ENCODE measurements at places on chromosomes 12 and 14.

GRCh38 chr12:3632256-3632655, 120.7 kb downstream of the CRACR2A start:
- no peak for DNase-seq

GRCh38 chr14:75876530-75876929, 105.3 kb downstream of the TGFB3 start:
- DNase-seq: no peak

GRCh38 chr14:43056106-43056505, 1449.4 kb downstream of the LRFN5 start:
- no peak for DNase-seq

- DNase-seq: peak; percentile 78
Measured at GRCh38 chr12:13941258-13942249, 39.8 kb downstream of the GRIN2B start.

DNA sequence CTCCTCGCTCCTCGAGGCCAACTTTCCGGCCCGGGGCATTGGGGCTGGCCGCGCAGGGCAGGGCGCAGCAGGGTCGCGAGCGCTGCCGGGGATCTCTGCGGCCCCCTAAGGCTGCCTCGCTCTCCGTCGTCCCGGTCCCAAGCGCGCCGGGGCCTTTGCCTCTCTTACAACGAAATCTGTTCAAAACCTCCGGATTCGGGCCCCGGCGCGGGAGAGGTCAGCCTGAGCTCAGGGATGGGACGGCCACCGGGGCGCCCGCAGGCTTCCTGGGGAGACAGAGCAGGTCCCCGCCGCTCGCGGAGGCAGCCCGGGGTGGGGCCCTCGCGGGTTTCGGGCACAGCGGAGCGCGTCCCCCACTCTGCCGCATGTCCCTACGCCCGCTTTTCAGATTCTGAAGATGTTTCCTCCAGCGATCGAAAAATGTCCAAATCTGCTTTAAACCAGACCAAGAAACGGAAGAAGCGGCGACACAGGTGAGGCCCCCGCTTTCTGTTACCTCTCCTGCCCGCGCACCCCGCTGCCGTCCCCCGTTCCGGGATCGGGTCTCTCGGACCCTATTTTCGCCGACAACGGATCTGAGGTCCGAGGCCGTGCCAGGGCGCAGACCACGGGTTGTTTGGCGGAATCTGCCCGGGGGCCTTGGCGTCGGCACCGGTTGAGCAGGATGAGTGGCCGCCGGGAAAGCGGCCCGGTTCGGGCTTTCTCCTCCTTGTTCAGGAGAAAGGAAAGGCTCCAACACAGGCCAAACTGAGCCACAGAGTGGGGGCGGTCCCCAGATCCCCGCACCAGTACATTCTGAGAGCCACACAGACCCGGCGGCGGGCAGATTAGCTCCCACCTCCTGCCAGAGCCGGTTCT, 1.8 kb downstream of the VSX2 start:
- no peak for DNase-seq

GRCh38 chr12:19431407-19432308, 7.6 kb upstream of the AEBP2 start:
- no peak for DNase-seq

DNA sequence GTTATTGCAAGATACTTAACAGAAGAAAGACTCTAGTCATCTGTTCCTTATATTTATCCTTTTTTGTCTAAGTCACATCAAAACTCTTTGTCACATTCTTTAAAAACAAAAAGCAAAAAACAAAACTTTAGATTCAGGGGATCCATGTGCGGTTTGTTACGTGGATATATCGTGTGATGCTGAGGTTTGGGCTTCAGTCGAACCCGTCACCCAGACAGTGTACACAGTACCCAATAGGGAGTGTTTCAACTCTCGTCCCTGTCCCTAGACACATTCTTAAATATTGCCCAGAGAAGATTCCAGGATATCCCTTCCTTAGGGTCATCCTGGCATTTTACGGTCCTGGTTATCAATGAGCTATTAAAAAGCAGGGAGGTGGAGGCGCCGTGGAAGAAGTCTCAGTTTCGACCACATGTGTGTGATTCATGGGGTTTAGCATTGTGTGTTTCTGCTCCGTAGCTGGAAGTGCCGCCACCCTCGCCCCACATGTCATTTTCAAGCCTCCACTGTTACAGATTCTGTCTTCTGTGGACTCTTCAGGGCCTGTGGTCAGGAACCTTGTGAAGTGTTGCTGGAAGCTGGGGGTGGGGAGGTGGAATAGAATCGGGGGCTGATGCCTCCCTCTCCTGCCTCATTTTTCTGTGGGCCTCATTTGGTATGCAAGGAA, 19.9 kb downstream of the CCND2 start:
- no peak for DNase-seq

GRCh38 chr12:122917507-122918121, 21.7 kb upstream of the VPS37B start:
- no peak for DNase-seq

GRCh38 chr14:92109490-92109889, 3.1 kb upstream of the ATXN3 start:
- peak; percentile 58 for DNase-seq

DNA sequence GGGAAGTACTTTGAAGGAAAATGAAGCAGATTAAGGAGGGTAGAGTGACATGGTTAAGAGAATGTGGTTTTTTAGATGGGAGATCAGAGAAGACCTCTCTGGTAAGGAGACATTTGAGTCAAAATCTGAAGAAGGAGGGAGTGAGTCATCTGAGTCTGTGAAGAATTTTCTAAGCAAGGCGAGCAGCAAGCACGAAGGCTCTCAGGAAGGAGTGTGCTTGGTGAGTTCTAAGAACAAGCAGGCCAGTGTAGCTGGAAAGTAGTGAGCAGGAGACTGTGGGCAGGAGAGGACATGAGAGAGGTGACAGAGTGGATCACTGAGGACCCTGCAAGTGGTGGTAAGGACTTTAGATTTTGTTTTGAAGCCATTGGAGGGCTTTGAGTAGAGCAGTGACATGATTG, 76.3 kb upstream of the FUT8 start:
- DNase-seq: no peak

- DNase-seq: no peak
Measured at GRCh38 chr12:83700838-83701237, 1014.1 kb downstream of the TMTC2 start.

DNA sequence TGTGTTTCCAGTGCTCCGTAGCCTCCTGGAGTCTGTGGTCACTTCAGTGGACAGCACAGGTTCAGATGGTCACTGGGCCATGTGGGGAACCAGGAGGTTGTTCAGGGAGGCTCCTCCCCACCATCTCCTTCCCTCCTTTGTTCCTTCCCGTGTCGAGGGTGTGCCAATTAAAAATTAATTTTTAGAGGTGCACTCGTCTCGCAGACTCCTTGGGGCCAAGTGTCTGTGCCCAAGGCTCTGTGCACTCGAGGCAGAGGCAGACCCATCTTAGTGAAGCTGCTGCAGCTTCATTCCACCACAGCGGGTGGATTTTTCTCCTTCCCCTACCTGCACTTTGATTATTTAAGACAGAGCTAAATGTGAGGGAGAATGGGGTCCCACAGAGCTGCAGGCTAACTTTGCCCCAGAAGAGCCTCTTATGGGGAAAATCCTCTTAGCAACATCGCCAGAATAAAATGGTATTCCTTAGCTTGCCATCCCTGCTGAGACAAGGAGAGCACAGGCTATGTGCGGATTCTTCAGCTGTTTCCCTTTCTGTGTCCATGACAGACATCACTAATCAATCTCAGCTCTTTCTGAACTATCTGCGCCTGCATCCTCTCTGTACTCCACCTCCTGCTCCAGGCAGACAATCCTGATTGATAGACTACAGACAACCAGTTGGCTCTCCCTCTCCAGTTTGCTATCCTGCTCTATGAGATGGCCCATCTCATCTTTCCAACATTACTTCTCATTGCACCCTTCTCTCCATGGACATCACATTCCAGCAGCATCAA, 159.5 kb downstream of the VRK1 start:
- DNase-seq: no peak

- DNase-seq: no peak
Measured at GRCh38 chr14:65866886-65867285, 454.4 kb downstream of the FUT8 start.

- no peak for DNase-seq
Measured at GRCh38 chr12:15013634-15014179, 40.9 kb downstream of the PDE6H start.

GRCh38 chr12:66269757-66270383, 32.4 kb upstream of the HELB start:
- DNase-seq: peak; percentile 68

- DNase-seq: no peak
Measured at GRCh38 chr14:25904446-25904845, 693.4 kb downstream of the NOVA1 start.

- DNase-seq: no peak
Measured at GRCh38 chr12:3527181-3527580, 36.2 kb downstream of the PRMT8 start.

DNA sequence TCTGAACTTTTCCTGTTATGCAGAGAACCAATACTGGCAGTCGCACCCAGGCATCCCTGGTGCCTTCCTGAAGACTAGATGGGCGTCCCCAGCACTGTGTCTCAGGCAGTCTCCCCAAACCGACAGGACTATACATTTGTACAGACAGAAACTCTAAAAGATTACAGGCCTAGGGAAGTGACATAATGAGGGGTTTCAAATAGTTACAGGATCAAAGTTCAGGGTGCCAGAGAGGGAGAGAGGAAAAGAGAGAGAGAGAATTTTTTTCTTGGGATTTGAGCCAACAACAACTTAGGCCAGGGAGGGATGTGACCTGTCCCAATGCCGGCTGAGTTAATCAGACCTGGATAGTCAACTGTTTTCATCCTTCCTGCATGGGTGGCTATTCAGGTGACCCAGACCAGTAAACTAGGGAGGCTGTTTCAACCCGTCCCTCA, 9.3 kb upstream of the GMFB start:
- no peak for DNase-seq

DNA sequence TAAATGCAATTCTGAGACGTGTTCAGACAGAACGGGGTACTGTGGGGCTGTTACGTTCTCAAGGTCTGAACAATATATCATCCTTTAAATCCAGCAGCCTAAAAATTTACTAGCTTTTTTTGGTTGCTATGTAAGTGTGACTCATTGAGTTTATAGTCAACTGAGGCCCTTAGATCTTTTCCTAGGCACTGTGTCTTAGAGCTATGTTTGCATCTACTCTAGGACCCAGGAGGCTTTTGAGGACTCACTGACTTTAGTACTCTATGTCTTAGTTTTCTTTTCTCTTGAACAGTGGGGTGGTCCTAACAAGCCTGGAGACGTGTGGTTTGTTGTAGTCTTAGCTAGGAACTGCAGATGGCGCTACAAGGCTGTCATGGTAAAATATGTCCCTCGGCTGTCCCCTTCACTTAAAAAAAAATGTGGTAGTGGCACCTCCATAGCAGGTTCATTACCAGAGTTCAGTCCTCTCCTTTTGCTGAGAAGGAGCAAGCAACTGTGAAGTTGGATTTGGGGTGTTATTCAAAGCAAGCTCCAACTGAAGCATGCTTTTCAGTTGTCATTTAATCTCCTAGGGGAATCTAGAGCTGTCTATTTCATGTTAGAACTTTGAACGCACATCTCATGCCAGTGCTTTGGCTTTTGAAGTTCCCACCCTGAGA, 8.7 kb upstream of the SPATS2 start:
- peak; percentile 93 for DNase-seq

DNA sequence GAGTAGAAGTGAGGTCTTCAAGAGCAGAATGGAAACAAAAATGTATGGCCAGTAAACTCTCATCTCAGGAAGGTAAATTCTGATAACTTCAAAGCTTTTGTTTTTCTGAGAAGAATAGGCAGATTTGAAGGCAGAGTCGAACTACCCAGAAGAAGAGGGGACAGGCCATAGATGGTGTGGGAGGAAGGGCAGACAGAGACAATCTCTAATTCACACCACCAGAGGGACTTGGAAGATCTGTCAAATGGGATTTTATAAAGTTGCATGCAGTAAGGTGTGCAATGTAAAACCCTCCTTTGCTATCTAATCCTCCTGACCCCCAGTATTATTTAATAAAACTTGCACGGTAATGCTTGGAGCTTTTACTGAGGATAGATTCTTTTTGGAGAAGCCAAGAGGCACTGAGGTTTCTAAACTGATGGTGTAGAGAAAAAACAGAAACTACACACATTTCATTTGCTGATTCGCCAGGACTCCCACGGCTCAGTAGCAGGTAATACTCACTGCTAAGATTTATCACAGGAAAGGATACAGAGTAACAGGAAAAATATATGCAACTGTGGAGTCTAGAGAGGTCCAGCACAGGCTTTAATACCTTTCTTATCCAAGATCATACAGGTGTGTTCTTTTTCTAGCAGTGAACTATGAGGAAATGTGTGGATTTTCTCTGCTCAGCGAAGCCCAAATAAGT, 18.3 kb downstream of the SLC38A2 start:
- DNase-seq: peak; percentile 51

DNA sequence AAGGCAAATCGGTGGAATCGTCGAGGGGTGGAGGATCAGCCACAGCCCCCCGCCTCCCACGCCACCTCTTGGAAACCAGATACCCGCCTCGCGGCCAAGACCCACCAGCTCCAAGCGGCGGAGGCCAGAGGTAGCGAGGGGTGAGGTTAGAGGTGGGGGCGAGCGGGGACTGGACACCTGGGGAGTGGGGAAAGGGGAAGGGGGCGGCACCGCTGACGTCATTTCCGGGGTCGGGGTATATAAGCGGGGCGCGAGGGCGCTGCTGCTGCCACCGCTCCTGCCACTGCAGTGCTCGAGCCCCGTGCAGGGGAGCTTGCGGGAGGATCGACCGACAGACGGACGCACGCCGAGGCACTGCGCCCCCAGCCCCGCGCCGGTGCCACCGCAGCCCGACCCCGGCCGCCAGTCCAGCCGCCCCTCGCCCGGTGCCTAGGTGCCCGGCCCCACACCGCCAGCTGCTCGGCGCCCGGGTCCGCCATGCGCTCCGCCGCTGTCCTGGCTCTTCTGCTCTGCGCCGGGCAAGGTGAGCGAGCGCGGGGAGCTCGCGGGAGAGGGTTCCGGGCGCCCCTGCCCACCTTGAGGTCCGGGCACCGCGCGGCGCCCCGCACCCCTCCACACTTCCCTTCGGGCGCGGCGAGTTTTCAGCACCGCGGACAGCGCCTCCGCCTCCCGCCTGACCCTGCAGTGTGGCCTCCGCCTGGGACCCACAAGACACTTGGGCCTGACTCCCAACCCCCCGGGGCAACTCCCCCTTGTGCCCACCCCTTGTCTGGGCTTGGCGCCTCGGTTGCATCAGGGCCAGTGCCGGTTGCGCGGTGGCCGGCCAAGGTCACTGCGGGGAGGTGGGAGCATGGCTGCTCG, at the start of gene CHGA:
Gene CHGA, plus strand, starts transcription at position 268 of the 861 bp plus-strand sequence. Its CDS starts 210 bp downstream, at position 478.
- no peak for DNase-seq

- no peak for DNase-seq
Measured at GRCh38 chr14:66131111-66131510, 355.1 kb upstream of the CCDC196 start.

GRCh38 chr12:106790020-106790419, 15.5 kb downstream of the RIC8B start:
- DNase-seq: peak; percentile 61

GRCh38 chr12:91144053-91144452, 32.8 kb upstream of the LUM start:
- no peak for DNase-seq

GRCh38 chr14:101707068-101707842, 54.3 kb upstream of the PPP2R5C start:
- DNase-seq: peak; percentile 95

GRCh38 chr14:50501642-50502041, 30.7 kb downstream of the MAP4K5 start:
- no peak for DNase-seq

Data from Karpas-422 (cell line).